ENCODE measurements at places on chromosomes 6 and 20.
A peak's percentile ranks its signal among the peaks of the same experiment; 100 is the strongest.

GRCh38 chr6:90003069-90003795, 109.0 kb downstream of the GJA10 start:
- no peak for DNase-seq

- DNase-seq = no peak
These were observed 103.7 kb downstream of the TPBG start for GRCh38 chr6:82467338-82467737.

GRCh38 chr20:5448449-5449118, 131.8 kb upstream of the PROKR2 start:
- DNase-seq = peak; percentile 52

DNA sequence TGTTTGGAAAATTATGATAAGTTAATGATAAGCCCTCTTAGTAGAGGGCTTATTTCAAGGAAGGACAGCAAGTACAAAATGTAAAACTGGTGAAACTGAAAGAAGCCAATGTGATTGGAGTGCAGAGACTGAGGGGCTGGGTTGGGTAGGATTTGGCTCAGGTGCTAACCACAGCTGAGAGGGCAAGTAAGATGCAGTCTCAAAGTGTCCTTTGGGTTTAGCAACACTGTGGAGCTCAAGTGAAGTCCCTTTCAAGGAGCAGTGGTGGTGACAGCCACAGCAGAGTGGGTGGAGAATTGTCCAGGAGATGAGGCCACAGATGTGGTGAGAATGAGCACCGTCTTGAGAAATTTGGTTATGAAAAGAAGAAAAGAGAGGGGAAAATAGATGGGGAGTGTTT, 181.4 kb downstream of the AKAP7 start:
- no peak for DNase-seq

DNA sequence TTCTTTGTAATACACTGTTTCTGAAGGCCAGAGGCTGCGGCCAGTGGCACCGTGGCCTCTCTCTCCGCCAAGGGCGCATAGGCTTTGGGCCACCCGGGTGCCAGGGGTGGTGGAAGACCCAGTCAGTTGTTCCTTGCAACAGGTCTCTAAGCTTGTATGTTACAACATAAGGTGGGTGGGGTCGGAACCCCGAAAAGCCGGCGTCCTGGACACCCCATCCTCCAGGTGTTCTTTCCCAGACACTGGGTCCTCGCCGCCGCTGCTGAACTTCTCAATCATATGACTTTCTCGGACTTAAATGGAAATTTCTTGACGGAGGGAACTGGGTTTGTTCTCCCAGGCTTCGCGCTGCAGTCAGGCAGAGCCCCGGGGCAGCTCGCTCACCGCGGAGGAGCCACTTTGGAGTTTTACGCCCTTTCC, 983 bp upstream of the KCNQ5 start:
- DNase-seq = no peak

DNA sequence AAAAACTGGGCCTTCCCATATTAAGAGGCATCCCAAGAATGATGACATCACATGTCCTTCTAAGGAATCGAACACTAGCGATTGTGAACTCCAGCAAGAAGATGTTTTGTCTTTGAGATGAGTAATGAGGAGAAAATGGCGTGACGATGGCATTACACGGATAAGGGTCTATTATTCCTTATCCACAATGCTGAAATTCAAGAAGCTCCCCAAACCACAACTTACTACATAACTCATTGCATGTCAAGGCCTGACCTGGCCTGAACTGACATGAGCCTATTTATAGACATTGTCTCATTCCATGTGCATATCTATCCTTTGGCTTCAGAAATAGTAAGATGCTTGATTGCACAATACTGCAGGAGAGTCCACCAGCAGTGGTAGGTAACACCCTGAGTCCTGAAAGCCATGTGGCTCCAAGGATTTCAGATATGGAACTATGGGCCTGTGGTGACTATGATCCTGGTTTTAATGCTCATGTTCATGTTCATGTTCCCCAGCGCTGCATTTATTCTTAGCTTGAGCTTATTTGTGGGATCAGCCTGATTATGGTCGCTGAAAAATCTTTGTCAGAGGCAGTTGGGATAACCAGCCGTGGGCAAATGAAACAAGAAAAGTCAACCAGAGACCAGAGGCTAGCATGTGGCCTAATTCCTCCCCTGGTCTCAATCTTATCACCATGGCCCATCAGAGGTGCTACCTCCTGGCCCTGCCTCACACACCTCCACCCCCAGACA, 183.2 kb upstream of the JARID2 start:
- DNase-seq = no peak

- no peak for DNase-seq
These were observed 154.6 kb downstream of the ADAT2 start for GRCh38 chr6:143295932-143296331.

DNA sequence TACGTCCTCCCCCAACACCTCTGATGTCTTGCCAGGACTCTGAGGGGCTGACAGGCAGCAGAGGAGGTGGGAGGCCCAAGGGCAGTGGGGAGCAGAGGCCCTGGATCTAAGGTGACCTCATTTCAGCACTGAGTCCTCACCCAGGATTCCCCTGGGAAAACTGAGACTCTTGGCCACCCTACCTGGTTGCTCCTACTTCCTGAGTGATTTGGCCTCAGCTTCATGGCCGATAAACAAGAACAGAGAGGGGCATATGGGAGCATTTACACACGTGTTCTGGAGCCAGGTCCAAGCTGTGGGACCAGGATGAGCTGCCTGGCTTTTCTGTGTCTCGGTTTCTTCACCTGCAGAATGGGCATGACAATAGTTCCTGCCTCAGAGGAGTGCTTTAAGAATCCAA, 133.8 kb downstream of the ANKRD60 start:
- no peak for DNase-seq

GRCh38 chr20:51678026-51678697, 90.0 kb downstream of the ATP9A start:
- peak; percentile 25 for DNase-seq

GRCh38 chr20:34996243-34997028, 40.8 kb downstream of the MYH7B start:
- no peak for DNase-seq

DNA sequence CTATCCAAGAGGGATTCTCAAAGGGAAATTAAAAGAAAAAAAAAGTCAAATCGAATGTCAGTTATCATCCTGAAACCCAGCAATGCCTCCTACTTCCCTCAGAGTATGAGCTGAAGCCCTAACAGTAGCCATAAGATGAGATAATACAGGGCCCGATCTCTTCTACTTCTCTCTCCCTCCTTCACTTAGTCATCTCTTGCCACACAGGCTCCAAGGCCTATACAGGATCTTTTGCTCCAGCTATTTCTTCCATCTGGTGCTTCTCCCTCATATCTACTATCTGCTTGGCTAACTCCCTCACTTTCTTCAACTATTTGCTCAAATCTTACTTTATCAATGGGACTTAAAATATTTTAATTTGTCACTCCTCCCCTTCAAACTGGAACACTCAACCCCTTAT, 215.3 kb downstream of the RNGTT start:
- no peak for DNase-seq

GRCh38 chr6:28736121-28736520, 187.7 kb downstream of the TRIM27 start:
- DNase-seq = no peak

DNA sequence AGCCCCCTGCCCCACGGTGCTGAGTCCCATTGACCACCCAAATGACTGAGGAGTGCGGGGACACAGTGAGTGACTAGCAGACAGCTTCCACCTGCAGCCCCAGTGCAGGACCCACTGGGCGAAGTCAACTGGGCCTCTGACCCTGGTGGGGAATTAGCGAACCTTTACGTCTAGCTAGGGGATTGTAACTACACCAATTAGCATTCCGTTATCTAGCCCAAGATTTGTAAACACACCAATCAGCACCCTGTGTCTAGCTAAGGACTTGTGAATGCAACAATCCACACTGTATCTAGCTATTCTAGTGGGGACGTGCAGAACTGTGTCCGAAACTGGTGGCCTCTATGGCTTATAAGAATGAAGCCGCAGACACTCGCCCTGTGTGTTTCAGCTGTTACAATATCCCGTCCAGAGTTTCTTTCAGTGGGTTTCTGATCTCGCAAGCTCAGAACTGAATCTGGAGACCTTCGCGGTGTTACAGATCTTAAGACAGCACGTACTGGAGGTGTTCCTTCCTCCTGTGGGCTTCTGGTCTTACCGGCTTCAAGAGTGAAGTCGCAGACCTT, 21.1 kb upstream of the GMPR start:
- DNase-seq = no peak

DNA sequence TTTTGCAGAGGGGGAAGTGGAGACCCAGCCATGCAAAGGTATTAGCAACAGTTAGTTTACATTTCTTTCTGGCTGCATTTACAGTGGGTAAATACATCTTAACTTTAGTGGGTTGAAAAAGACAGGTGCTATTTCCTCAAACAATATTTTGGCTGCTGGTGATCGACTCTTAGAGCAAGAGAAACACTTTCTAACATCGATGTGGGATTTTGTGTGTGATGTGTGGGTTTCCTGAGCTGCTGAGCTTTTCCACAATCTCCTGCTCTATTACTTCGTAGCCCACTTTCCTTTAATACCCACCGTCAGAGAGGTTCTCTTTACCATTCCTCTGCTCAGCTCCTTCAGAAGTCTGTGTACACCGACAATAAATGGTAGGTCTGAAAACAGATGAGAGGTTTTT, 339.0 kb downstream of the NRN1 start:
- DNase-seq = no peak

GRCh38 chr6:149157126-149157525, 160.4 kb upstream of the TAB2 start:
- no peak for DNase-seq

- no peak for DNase-seq
These were observed 55.6 kb downstream of the FAM120B start for GRCh38 chr6:170362121-170362520.

DNA sequence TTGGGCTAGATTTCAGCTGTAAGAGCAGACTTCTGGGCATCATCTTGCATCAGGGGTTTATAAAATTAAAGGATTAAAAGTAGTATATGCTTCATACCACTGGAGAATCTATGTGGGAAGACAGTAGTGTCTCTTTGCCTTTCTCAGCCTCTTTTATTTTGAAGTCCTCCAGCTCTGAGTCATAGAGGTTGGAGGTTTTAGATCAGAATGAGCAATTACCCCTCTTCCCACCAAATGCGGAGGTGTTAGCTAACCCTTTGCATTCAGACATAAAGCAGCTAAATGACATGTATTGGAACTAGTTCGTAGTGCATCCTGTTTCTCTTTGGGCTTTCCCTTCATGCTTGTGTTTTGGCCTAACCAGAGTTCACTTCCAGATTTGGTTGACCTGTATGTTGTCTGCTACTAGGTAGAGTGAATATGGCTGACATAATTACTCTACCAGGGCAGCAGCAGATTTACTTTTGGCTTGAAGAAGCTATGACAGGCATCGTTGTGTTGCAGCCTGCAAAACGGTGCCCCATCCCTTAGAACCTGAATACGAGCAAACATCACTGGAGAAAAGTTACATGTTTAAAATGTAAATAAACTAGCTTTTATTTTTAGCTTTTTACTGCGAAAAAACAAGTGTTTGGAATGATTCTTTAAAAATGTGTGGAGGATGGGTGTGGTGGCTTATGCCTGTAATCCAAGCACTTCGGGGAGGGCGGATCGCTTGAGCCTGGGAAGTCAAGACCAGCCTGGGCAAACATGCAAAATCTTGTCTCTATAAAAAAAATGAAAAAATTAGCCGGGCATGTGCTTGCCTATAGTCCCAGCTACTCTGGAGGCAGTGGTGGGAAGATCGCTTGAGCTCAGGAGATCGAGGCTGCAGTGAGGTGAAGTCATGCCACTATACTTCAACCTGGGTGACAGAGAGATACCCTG, 82.2 kb downstream of the MYO6 start:
- DNase-seq = no peak

DNA sequence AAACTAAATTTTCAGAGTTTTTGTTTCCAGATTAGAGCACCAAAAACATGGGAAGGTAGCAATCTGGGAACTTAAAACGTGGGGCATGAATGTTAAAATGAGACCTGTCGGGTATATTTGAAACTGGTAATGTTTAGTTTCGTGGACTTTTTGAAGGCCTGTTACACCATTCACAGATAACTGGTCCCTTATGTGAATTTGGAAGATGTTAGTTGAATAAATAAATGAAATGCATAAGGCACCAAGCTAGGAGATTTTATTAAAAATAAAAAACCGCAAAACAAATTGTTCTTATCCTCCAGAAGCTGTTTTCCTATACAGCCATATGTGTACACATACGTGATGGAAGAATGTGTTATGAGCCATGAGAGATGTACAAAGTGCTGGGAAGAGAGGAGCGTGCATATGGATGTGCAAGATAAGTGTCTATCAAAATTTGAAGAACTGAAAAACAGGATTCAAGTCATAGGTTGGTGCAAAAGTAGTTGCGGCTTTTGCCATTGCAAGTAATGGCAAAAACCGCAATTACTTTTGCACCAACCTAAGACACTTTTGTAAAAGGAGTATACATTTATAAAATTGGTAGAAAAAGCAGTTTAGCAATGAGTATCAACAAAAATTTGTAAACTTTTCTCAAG, 700 bp upstream of the MCUR1 start:
- DNase-seq = peak; percentile 7

DNA sequence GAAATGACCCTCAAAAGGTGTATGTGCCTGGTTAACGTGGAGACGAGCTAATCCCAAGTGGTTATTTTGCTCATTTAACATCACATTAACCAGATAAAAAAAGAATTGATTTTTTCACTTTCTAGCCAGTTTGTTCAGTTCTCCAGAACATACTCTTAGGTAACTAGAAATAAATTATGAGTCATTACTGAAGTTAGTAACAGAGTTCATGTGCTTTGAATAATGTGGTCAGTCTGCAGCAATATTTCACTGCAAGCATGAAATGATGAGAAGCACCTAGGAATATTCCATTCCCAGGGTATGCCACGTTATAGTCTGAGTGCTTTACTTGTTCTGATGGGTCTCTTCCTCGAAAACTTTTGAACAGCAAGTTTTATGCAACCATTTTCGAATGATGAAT, 138.3 kb upstream of the INSM1 start:
- DNase-seq = no peak

- DNase-seq = no peak
These were observed 24.7 kb downstream of the FNDC1 start for GRCh38 chr6:159193923-159194322.

DNA sequence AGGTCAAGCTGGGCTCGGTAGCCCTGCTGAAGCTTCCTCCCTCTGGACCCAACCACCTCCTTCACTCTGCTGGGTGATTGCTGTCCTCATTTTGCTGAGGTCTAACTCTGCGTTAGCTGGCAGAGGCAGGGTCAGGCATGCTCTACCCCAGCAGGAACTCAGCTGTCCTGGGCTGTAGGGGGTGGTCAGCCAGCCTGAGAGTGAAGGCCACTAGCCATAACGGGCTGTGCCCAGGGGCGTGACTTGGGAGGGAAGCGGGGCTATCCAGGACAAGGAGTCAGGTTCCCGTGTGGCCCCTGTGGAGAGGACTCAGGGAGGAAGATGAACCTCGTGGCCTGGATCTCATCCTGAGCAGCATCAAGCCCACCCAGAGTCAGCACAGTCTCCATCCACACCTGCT, 761 bp downstream of the CST5 start:
- DNase-seq = no peak

- no peak for DNase-seq
These were observed 65.2 kb downstream of the CDC5L start for GRCh38 chr6:44452725-44453124.

- DNase-seq = no peak
These were observed 226.3 kb downstream of the RNF144B start for GRCh38 chr6:18613319-18613925.
